ENCODE measurements at places on chromosomes 2 and 18.

DNA sequence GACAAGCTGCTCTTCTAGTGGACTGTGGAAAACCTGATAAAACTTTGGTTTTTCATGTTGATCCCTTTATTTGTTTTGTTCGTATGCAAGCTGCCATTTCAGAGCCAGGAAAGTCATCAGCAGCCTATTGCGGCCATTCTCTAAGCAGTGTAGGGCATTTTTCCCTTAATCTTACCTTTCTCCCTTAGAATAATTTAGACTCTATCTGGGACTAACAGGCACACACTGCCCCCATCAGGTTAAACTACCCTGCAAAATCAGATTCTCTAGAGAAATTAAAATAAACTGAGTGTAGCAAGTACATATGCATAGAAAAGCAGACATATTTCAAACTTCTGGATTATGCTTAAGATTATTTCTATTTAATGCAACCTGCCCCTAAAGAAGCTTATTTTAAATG, 347.5 kb downstream of the METTL4 start:
- DNase-seq = no peak

- no peak for DNase-seq
Measured at GRCh38 chr2:132437852-132438669, 21.5 kb downstream of the GPR39 start.

- DNase-seq = no peak
Measured at GRCh38 chr2:105324101-105324500, 5.4 kb downstream of the TGFBRAP1 start.

- no peak for DNase-seq
Measured at GRCh38 chr2:19664646-19665045, 237.1 kb downstream of the TTC32 start.

DNA sequence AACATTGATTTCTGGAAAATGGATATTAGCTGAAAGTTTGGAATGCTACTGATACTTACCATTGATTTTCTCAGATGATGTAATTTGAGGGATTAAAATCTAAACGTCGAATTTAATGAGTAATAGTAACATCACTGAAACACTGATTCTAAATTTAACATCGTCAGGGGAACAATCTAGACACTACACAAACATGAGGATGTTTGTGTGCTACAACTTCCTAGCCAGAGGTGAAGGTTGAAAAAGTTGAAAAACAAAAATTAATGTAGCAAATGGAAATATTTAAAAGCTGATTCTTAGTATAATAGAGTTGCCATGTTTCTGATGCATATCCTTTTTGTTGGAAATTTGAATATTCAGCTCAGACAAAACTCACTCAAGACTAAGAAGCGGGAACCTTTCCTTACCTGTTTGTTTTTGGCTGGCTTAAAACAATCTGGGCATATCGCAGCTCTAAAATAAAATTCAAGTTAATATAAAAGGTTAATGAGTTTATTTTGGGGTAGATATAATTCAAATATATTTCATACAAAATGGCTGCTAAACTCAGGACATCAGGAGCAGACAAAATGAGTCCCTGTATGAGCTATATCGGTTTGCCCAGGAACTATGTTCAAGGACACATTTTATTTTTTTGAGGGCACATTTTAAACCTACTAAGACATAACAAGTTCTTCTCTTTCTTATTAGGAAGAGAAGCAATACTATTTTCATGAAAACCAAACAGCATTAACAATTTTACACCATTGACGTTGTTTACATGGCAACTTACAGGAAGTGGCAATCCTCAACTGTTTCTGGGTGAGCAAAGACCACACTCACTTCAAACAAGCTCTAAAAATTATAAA, 52.6 kb upstream of the PEX13 start:
- no peak for DNase-seq

DNA sequence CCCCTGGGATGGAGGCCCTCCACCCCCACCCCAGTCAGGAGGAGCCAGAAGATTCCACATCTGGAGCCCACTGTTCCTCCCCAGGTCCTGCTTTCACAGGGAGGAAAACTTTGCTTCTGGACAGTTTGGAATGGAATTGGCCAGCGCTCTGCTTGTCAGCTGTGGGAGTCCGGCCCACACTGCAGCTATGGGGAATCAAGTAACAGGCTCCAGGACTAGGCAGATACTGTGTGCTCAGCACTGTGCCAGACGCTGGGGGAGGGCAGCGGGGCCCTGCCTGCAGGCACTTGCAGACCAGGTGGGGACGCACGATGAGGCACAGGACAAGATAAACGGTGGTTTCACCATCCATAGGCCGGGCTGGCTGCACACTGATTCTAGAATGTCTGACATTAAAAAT, 114.0 kb downstream of the STPG4 start:
- DNase-seq = no peak

Measured in T-helper 2 cell (primary cell).